Stimulated activated CD4-positive, alpha-beta T cell treated with anti-CD3 and anti-CD28 coated beads, TNF-alpha, amount 100 ng/mL, for 4 hours (primary cell): ENCODE measurements at places on chromosomes 2 and 18.

DNA sequence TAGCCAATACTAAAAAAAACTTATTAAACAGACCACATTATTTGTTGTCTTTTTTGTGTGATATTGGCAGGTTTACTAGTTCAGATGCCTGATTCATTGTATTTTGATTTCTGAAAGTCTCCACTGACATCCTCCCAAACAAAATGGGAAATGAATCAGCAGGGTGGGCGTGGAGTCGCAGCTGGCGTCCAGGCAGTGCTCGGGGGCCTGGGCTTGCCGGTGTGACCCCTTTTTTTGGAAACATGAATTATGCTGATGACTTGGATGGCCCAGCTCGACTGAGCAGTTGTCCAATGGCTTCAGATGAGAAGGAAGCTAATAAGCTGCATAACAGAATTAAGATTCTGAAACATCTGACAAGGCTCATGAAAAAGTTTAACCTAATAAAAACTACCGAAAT is 1.7 kb upstream of the KCNG2 start:
- DNase-seq: no peak

DNA sequence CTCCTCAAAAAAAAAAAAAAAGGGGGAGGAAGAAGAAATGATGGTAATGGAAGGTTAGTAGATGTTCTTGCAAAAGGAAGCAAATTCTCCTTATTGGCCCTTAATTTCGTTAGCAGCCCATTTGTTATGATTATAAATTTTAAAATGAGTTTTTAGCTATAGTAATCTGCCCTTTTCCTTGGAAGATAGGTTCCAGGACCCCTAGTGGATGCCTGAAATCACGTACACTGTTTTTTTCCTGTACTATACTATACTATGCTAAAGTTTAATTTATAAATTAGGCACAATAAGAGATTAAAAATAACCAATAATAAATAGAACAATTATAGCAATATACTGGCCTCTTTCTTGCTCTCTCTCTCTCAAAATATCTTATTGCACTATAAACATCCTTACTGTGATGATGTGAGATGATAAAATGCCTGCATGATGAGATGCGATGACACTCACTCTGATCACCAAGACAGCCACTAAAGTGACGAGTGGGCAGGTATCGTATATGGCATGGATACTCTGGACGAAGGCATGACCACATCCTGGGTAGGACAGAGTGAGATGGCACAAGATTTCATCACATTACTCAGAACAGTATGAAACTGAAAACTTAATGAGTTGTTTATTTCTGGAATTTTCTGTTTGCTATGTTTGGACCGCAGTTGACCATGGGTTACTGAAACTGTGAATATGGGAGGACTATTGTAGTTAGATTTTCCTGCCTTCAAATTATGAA is 87.2 kb downstream of the KCTD18 start:
- no peak for DNase-seq

DNA sequence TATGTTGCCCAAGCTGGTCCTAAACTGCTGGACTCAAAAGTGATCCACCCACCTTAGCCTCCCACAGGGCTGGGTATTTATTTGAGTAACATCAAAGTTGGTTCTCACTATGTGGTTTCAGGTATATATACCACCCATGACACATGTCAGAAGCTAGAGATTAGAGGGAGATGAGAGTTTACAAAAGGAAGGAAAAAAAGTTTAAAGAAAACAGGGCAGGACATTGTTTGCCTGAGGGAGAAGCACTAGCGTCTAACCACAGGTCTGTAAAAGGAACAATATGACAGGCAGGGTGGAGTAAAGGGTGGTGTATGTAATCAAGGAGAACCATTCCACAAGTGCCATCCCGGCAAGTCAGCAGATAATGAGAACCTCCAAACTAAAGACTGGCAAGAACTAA is 8.5 kb downstream of the CEP76 start:
- no peak for DNase-seq

DNA sequence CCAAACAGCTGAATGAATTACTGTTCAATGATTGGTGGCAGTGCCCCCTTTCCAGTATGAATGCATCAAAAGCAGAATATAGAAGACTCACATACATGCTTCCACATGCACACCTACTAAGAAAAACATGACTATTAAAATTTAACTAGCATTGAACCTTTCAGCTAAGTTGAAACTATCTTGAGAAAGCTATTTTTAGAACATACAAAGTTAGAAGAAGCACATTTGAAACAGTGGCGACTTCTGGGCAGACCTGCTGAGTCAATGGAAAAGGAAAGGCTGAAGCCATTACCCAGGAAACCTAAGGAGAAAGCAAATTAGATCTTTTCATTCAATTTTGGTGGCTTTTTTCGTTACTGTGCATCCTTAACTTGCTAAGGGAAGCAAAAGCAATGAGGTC is 55.9 kb downstream of the PLA2R1 start:
- DNase-seq: no peak

GRCh38 chr2:6945087-6945813 is 28.0 kb downstream of the RNF144A start:
- no peak for DNase-seq

GRCh38 chr18:53458944-53459580 is 765.4 kb downstream of the MBD2 start:
- no peak for DNase-seq

GRCh38 chr2:216770717-216771116 is 75.4 kb upstream of the IGFBP5 start:
- DNase-seq: no peak

GRCh38 chr18:8890957-8891464 is 185.7 kb downstream of the MTCL1 start:
- DNase-seq: no peak

GRCh38 chr2:202375033-202375608 is 1.0 kb upstream of the BMPR2 start:
- DNase-seq: peak; percentile 18

DNA sequence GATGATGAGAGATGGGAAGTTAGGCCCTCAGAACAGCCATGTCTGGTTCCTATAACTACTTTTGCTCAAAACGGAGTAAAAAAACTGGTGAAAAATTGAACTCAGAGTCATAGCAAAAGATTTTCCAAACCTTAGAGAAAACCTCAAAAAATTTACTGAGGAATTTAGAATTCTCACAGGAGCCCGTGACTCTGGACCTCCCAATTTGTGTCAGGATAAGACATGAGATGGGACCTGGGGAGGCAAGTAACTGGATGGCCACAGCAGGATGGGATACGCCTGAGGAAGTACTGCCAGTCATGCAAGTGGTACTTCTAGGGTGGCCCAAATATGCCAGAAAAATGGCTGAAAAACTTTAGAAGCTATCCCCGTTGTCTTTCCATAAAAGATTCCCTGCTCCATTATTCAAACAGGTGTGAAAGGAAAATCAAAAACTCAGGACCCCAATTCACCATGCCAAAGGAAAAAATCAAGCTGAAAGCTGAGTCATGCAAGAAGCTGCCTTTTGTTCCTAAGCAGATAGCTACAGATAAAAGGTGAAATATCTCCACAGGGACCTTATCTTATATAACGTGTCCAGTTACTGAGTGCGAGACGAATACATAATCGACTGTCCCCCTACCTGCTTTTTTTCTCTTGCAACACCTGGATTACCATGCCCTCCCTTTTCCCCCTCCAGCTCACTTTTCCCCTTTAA is 34.1 kb upstream of the LIPG start:
- DNase-seq: no peak

DNA sequence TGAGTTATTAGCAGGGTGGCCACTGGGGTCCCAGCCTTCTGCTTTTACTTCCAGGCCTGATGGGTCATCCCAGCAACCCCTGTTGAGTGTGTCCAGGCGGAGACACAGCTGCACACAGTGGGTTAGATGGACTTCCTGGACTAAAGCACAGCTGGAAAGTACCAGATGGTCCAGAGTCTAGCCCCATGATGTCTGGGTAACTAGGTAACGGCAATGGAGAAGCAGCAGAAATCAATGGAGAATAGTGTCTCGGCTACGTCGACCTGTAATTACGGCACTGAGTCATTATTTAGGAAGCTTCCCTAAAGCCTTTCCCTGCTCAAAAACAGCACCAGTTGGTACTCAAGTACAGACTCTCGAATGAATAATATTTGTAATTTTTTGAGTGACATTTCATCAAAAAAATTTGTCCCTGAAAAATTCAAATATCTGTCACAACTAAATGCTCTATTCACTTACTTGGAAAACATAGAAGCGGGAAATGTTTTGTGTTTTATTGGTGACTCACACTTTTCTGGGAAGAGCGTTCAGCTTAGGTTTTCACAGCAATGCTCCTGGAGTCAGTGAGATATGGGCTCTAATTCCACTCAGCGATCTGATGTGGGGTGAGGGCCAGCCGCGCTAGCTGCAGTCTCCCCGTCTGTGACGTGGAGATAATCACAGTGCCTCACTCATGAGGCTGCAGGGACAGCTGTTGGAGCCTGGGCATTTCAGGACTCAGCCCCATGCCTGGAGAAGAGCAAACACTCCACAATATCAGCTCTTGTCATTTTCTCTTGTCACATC is 16.2 kb upstream of the ARL4C start:
- DNase-seq: no peak

- no peak for DNase-seq
These were observed 88.4 kb downstream of the ARHGAP15 start for GRCh38 chr2:143217512-143218115.

DNA sequence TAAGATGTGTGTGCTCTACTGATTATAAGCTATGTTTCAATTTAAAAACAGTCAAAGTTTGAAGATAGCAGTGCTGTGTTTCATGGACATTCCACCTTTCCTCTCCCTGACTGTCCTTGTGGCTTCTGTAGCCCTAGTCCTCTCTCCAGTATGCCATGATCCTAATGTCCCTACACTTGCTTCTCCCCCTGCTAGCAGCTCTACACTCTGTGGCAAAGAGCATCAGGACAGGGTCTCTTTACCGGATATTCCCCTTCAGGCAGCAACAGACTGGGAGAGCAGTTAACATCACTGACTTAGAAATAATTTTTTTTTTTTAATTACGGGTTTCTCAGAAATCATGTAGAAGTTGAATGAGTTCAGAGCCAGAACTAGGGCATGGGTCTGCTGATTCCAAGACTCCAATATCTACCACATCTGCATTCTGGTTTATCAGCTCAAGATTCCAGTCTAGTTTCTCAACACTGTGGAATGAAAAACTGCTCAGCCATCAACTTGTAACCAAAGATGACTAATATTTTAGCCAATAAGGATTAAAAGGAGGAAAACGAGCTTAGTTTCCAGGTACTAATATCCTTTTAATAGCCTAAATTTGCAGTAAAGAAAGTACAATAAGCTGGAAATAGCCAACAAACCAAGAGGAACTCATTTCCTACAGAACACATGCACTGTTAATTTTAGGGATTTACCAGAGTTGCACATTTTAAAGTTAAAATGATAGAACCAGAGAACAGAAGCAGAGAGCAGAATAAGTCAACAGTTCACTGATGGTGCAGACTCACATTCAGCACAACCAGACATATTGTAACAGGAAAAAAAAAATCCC is 45.2 kb downstream of the TMEM131 start:
- no peak for DNase-seq

- no peak for DNase-seq
These were observed 22.3 kb upstream of the GRP start for GRCh38 chr18:59197636-59198035.

DNA sequence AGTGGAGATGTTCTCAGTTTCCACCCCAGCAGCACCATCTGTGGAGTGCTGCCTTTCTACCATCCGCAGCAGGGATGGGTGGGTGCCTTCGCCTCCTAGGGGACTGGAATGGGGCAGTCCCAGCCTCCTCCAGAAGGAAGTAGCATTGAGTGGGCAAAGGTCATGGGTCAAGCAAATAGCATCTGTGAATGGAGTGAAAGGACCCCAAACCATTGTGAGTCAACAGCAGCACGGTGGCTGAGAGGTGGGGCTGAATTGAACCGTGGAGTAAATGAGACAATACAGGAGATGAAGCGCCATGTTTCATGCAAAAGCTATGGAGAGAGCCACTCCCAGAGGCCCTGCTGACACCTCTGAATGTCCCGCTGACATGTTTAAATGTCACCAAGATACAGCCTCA is 9.7 kb downstream of the GPR55 start:
- no peak for DNase-seq

DNA sequence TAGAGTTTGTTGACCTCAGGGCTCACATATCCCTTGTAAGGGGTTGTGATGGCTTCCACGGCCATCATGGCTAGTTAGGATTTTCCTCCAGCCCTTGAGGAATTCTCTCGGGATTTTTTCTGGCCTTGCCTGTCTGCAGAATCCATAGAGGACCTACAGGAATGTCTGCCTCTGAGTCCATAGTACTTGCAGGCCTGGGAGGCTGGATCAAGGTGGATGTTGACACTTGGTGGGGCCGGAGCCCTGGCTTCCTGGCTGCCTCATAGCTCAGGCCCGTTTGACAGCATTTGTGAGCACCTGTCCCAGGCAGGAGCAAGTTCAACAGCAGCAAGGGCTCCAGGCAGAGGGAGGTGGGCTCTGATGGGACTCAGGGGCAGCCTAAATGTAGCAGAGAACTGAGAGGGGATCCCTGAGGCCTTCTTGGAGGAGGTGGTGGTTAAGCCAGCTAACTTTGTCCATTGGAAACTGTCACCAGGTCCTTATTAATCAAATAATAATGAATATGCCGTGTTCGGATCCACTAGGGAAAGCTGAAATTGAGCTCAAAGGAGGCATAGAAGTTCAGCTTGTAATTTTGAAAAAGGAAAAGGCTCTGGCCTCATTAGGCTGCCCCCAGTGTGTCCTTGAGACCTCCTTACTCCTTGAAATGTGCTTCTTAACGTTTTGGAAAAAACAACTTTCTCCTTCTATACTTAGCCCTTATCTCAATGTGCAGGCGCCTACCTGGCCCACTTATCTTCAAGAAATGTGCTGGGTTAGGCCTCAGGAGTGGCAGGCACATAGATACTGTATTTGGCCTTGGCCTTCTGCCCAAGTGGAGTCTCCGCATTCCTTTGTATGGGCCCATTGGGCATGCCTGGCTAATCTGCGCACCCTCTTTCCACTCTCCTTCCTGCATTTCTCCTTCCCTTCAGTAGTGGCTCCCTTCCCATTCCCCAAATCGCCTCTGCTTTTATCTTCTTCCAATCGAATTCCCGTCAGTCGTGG is 66.9 kb downstream of the HPCAL1 start:
- DNase-seq: no peak
